Epithelial cell of umbilical artery (primary cell): ENCODE measurements at places on chromosomes 12 and 14. TPM values are rescaled to one million over a fixed set of nuclear protein-coding genes. Genes with fewer than 3 reads are reported as not detected.

Gene LRRC10
- not detected in 2 replicates for total RNA-seq

Gene FGF6
- not detected in 2 replicates for total RNA-seq

Gene REM2
- under 0.01 TPM in 1 of 2 replicates, not detected in the other for total RNA-seq

Gene SRRM4
- total RNA-seq, result not detected in 2 replicates

Gene HNF1A
- total RNA-seq, result not detected in 2 replicates

Gene ARF6
- total RNA-seq, result 82.5 and 93.2 TPM in 2 replicates

Gene GYS2
- not detected in 2 replicates for total RNA-seq

Gene KCNC2
- not detected in 2 replicates for total RNA-seq

Gene ZNF705A
- not detected in 2 replicates for total RNA-seq

Gene DTD2
- total RNA-seq, result 33.5 and 40.6 TPM in 2 replicates

Gene CYP27B1
- 0.15 and 0.65 TPM in 2 replicates for total RNA-seq

Gene GLT1D1
- not detected in 2 replicates for total RNA-seq

Gene BATF
- total RNA-seq, result not detected in 2 replicates

Gene ITGB7
- 0.15 TPM in 1 of 2 replicates, not detected in the other for total RNA-seq

Gene TMEM52B
- not detected in 2 replicates for total RNA-seq

Gene KLHL33
- total RNA-seq, result not detected in 2 replicates

Gene JPH4
- not detected in 2 replicates for total RNA-seq
